ENCODE measurements at places on chromosomes 3 and 15. TPM values are rescaled to one million over a fixed set of nuclear protein-coding genes. Genes with fewer than 3 reads are reported as not detected.

Gene CCRL2
- 1.00 TPM for polyA plus RNA-seq

Gene CSPG5
- polyA plus RNA-seq, result 1.1 TPM

Gene SLC22A14
- 0.43 TPM for polyA plus RNA-seq

Gene PLSCR2
- polyA plus RNA-seq, result 1.2 TPM

Gene MASP1
- 8.1 TPM for polyA plus RNA-seq

Gene AMOTL2
- polyA plus RNA-seq, result 94.0 TPM

Gene ZNF717
- 20.6 TPM for polyA plus RNA-seq

Gene TMEM41A
- 30.0 TPM for polyA plus RNA-seq

Gene DUOX1
- 2.4 TPM for polyA plus RNA-seq

Gene ACOX2
- 39.8 TPM for polyA plus RNA-seq

Gene EPHA6
- polyA plus RNA-seq, result 1.2 TPM

Gene SCN5A
- polyA plus RNA-seq, result 0.95 TPM

Gene FEZF2
- polyA plus RNA-seq, result not detected

Gene ARPP19
- 160 TPM for polyA plus RNA-seq

Gene SSUH2
- 4.5 TPM for polyA plus RNA-seq

DNA sequence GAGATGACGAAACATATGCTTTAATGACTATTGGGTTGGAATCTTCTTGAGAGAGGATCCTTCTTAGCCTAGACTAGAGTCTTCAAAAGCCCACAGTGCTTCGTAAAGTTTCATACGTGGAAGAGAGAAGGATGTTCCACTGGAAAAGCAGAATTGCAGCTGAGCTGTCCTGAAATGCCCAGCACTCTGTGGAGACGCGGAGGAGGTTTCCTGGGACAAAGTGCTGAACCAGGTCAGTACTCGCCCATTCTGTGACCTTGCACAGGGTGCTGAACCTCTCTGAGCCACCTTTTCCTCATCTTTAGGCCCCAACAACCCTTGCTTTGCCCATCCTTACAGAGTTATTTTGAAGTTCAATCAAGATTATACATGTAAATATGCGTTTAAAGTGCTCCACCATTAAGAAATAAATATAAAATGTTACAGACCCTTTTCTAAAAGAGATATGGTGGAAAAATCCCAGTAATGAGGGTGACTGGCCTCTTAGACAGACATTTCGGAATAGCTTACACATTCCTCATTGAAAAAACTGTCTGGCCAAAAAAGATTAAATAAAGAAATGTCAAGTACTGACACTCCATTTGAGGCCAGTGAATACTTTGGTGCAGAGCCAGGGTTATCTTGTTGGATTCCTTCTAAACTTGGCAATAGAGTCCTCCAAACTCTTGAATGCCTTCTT is 4.2 kb upstream of the MAGEF1 start:
- DNase-seq, result no peak

GRCh38 chr15:64066451-64066850 is 20.2 kb upstream of the DAPK2 start:
- no peak for DNase-seq

DNA sequence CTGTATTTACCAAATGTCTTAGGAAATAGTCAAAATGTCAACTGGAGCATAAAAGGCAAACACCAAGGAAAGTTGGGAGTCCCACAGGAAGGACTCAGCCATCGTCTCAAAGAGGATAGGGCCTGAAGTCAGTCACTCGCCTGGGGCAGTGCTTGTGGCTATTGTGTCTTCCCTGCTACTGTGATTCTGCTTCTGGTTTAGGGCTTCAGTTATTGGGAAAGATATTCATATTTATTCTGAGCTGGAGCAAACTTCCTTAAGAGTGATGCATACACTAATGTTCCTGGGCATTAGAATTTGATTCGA is 118.1 kb downstream of the EDEM1 start:
- no peak for DNase-seq

- no peak for DNase-seq
These were observed 221.4 kb downstream of the MINAR1 start for GRCh38 chr15:79653533-79653932.

DNA sequence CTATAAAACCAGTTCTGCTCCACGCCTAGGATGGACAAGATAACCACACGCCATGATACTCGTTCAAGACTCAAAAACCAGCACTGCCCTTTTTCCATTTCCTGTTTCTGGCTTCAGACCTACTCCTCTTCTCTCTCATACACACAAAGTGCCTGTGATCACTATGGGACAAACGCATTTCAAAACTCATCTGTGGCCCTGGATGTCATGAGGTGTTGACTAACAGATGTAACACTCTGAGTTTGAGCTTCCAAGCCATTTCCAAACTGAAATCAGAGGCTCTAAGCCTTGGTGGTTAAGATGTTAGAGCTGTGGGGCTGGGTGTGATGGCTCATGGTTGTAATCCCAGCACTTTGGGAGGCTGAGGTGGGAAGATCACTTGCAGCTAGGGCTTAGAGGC is 55.7 kb upstream of the LMOD3 start:
- DNase-seq, result no peak

DNA sequence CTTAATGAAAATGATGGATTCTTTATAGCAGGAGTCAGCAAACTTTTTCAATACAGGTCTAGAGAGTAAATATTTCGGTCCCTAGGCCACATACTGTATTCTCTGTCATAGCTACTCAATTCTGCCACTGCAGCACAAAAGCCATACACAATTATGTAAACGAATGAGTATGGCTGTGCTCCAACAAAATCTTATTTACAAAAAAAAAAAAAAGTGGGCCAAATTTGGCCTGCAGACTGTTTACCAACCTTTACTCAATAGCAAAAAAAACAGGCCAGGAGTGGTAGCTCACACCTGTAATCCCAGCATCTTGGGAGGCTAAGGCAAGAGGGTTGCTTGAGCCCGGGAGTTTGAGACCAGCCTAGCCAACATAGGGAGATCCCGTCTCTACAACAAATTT is 41.1 kb downstream of the TTBK2 start:
- no peak for DNase-seq

DNA sequence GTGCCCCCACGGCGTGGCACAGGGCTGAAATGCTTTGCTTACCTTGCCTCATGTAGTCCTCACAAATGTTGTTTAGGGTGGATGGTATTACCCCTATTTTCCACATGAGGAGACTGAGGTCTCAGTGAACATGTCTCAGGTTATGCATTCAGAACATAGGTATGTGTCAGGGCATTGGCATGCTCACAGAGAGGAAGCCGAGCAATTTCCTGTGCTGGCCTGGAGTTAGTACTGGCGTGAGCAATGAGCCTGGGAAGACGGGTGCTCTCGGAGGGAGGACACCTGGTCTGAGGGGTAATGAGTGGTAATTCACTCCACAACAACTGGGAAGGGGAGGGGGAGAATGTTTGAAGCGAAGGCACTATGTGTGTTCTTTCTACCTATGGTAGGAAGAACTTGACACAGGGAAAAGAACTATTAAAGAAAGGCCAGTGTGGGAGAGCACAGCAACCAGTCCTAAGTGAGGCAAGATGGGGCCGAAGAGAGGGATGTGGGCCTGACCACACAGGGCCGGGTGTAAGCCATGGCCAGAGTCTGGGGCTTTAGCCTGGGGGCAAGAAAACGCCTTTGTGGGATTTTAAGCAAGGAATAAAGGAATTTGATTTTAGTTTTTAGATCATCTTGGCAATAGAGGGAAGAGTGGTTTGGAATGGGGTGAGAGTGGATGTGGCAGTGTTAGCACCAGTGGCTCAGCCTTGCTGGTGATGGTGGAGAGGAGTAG is 4.9 kb upstream of the FAM131A start:
- no peak for DNase-seq

- DNase-seq, result no peak
These were observed 536 bp downstream of the SEC61A1 start for GRCh38 chr3:128052595-128053351.

GRCh38 chr3:125163739-125164601 is 48.6 kb downstream of the SLC12A8 start:
- no peak for DNase-seq

DNA sequence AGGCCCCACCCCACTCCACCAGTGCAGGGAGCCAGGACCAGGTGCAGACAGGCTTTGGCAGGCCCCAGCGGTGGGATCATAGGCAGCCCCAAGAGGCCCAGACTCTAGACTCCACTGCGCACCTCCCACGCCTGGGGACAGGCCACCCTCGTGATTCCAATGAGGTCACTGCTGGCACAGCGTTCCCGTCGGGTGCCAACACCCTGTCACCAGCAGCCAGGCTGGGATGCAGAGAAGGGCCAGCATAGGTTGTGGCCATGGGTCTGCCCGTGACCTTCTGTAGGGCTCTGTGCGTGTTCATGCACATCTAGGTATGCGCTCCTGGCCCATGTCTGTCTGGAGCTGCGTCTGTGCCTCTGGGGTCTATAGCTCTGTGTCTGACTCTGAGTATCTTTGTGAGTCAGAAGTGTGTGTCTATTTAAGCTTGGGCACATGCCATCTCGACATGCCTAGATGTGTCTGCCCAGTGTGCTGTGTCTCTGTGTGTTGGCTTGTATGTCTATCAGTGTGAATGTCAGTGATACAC is 13.0 kb downstream of the VIPR1 start:
- DNase-seq, result no peak

- no peak for DNase-seq
These were observed 54.4 kb upstream of the IL12A start for GRCh38 chr3:159934216-159934615.

DNA sequence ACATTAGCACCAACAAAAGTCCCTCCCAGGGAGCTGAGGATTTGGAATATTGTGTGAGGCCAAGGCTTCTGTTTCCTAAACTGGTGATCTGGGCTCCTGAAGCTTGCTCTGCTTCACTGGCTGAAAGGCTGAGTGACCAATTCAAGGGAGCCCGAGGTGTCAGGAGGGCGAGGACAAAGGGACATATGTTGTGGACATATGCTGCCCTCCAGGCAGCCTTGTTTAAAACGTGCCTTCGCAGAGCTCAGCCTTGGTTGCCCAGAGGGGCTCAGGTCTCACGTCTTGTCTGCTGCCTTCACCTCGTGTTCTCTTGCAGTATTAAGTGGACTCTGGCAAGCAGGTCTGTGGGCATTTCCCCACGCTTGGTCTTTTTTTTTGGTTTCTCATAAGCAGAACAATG is 7.0 kb downstream of the SLCO3A1 start:
- DNase-seq, result no peak

DNA sequence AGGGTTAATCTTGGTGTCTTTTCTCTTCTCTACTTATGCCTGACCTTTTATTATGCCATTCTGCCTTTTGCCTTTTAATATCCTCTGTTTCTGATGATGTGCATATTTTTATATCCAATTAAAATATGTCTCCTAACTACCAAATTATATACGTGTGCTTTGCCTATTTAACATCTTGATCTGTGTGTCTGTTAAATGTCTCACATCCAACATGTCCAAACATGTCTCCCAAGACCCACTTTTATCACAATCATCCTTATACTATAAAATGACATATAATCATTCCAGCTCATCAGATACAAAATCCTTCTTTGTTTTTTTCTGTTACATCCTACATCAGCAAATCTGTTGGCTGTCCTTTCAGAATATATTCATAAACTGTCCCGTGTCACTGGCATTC is 539.5 kb downstream of the ZPLD1 start:
- no peak for DNase-seq

GRCh38 chr3:65922441-65922840 is 116.3 kb downstream of the MAGI1 start:
- DNase-seq, result no peak

DNA sequence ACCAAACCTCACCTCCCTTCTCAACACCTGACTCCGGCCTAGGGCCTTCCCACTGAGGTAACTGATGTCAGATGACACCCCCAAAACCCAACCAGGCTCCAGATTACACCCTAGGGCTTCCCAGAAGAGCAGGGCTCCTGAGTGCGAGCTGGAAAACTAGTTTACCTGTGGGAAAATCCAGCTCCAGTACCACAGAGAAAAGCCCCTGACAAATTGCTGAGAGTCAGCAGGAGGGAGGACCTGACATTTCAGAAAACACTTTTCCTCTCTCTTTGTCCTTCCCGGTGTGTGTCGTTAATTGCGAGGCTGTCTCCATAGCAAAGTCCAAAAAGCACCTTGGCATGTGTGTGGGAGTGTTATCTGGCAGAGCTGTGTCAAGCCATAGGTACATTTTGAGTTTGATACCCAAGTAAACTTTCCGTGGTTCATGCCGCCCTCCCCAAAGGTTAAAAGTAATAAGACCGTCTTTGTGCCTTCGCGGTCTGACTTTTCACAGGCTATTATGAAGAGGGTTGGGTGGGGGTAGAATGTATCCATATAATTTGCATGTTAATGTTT is 79.8 kb upstream of the FNDC3B start:
- DNase-seq, result no peak

GRCh38 chr3:31610700-31611275 is 78.1 kb downstream of the STT3B start:
- DNase-seq, result no peak

DNA sequence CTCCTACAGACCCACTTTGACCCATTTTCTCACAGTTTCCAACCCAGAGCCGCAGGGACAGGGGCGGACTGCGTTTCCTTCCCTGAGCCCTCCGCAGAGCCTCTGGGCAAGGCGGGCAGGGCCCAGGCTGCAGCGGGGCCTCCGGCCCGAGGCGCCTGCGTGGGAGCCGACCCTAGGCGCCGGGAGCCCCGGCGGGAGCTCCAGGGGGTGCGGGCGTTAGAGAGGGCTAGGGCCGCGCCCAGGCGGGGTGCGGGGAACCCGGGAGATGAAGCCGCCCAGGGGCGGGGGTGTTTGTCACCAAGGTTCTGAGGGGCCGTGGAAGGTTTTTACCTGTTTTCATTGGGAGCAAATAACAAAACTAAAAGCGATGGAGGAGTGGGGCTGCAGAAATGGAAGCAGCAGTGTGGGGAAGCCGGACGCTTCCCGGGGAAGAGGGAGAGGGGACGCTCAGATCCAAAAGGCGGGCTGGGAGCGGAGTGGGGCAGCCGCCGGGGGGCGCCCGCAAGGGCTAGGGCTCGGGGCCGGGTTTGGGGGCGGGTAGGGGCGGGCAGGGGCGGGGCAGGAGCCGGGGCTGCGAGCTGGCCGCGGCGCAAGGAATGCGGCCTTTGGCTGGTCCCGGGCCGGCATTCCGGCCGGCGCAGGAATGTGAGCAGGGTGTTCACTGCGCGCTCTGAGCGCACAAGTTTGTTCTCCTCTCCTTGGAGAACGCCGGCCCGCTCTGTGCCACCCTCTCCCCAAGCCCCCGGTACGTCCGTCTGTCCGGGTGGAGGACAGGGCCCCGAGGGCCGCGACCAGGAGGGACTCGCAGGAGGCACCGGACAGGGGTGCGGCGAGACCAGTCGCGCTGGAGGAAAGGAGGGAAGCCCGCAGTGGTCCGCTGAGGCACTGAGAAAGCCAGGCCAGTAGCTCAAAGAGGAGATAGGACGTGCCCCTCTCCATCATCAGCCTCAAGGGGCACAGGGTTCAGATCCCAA is 61.1 kb downstream of the AMOTL2 start:
- DNase-seq, result peak; percentile 62

DNA sequence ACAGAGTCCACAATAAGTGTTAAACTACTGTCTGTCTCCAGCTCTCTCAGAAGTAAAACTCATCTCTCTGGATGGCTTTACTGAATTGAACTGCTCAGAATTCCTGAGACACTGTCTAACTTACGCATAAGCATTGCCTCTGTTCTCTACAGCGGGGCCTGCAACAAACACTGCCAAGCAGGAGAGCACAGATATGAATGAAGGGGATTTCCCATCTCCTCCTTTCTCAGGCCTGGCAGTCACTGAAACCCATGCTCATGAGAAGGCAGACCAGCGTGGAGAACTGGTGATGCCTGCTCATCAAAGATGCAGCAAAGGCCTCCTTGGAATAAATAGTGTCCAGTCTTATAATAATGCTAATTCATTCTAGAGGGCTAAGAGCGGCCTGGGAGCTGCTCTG is 10.3 kb downstream of the RASGRP1 start:
- no peak for DNase-seq

GRCh38 chr15:70289191-70289955 is 191.7 kb upstream of the TLE3 start:
- DNase-seq, result no peak

Data from right renal pelvis (tissue), 4 donors.